Epithelial cell of umbilical artery (primary cell): ENCODE measurements at places on chromosomes 11 and 22. TPM values are rescaled to one million over a fixed set of nuclear protein-coding genes. Genes with fewer than 3 reads are reported as not detected.

Gene INS
- not detected in 2 replicates for total RNA-seq

Gene MRGPRF
- 0.30 and 0.32 TPM in 2 replicates for total RNA-seq

Gene DEPDC7
- total RNA-seq = 0.32 and 0.91 TPM in 2 replicates

Gene BIRC3
- total RNA-seq = 0.97 and 7.9 TPM in 2 replicates

Gene OR4D5
- total RNA-seq = not detected in 2 replicates

Gene KRTAP5-3
- not detected in 2 replicates for total RNA-seq

Gene PRMT3
- total RNA-seq = 17.5 and 19.0 TPM in 2 replicates

Gene NXPE1
- total RNA-seq = not detected in 2 replicates

Gene KRTAP5-8
- total RNA-seq = not detected in 2 replicates

Gene C1QTNF5
- 82.5 and 90.6 TPM in 2 replicates for total RNA-seq

Gene UCP3
- 0.32 and 0.46 TPM in 2 replicates for total RNA-seq

Gene PANX3
- total RNA-seq = not detected in 2 replicates

Gene HSPB2
- not detected in 2 replicates for total RNA-seq

Gene WT1
- not detected in 2 replicates for total RNA-seq

Gene BTBD18
- not detected in 2 replicates for total RNA-seq

Gene CDC42EP2
- total RNA-seq = 14.7 and 20.8 TPM in 2 replicates

Gene ESAM
- 69.8 and 70.7 TPM in 2 replicates for total RNA-seq

Gene CFAP300
- total RNA-seq = 0.61 TPM in 1 of 2 replicates, not detected in the other

Gene XKR3
- total RNA-seq = not detected in 2 replicates

Gene LARGE2
- under 0.01 TPM in 1 of 2 replicates, not detected in the other for total RNA-seq

Gene HEPACAM
- total RNA-seq = not detected in 2 replicates

Gene VWA5A
- 13.7 and 18.5 TPM in 2 replicates for total RNA-seq

Gene CNTN5
- not detected in 2 replicates for total RNA-seq

Gene KRTAP5-6
- not detected in 2 replicates for total RNA-seq

Gene C11orf86
- total RNA-seq = not detected in 2 replicates

Gene MS4A7
- total RNA-seq = not detected in 2 replicates

Gene PHLDB1
- 92.7 and 108 TPM in 2 replicates for total RNA-seq

Gene OOSP4A
- not detected in 2 replicates for total RNA-seq

Gene TENM4
- total RNA-seq = under 0.01 and 2.3 TPM in 2 replicates

Gene OR52E8
- not detected in 2 replicates for total RNA-seq

Gene ASPHD2
- 9.3 and 9.4 TPM in 2 replicates for total RNA-seq

Gene MMP10
- 1.1 and 14.6 TPM in 2 replicates for total RNA-seq

Gene RFPL2
- 0.32 TPM in 1 of 2 replicates, not detected in the other for total RNA-seq

Gene SERHL2
- 0.61 and 1.9 TPM in 2 replicates for total RNA-seq

Gene BDNF
- 2.6 and 8.5 TPM in 2 replicates for total RNA-seq

Gene DGKZ
- 48.1 and 57.8 TPM in 2 replicates for total RNA-seq

Gene HBG1
- total RNA-seq = not detected in 2 replicates

Gene TRIM49
- not detected in 2 replicates for total RNA-seq

Gene DTX4
- under 0.01 TPM in 2 replicates for total RNA-seq
